ENCODE measurements at places on chromosomes 7 and 10.

DNA sequence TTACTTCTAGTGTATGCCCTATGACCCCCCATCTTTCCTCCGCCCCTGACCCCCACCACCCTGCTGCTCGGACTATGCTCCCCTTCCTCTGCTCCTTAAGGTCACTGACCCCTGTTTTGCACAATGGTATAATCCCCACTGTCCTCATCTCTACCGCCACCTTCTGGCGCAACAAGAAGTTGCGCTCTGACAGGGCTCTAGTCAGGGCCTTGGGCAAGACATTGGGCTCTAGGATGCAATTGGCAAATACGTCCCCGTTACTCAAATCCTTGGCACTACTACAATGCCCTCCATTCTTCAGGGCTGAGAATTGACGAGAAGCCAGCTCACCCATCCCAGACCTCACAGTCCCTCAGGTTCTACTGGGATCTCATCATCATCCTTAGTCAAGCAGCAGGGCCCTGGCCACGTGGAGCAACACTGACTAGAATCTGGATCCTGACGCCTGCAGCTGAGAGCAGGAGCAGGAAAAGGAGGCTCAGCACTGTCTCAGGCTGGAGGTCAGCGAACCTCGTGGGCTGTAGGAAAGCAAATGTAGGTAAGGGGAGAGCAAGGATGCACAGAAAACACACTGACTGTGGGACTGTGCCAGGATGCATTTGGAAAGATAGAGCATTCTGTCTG is 10.6 kb downstream of the LRIT2 start:
- DNase-seq = peak; percentile 7

DNA sequence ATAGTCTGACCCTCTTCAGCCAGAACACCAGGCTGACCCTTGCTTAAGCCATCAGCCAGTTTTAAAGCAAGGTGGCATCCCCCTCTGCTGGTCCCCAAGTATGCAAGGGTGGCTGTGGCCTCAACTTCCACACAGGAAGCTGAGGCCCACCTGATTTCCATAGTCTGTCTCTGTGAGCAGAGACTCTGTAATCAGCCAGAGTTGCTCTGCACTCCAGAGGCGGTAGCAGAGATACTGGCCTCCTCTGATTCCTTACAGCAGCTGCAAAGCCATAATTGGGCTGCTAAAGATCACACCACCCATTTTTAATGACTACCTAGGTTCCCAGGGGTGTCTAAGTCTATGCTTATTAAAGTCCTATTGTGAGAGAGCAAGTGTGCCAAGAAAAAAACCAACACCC is 1.8 kb downstream of the PDAP1 start:
- DNase-seq = no peak

DNA sequence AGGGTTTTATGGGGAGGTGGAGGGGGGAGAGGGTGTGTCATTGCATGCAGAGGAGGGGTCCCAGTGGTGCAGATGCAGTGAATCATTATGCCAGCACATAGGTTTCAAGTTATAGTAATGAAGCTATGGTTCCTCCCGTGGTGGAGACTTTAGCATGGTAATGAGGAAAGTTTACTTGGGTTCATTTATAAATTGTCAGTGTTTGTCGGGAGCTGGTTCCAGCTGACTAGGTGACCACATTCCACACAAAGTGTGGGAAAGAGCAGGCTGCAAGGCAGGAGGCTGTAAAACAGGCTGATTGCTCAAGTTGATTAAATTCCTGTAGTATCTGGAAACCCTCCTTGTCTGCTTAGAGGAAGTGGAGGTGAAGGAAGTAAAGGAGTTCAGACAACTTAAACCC is 78.9 kb downstream of the SRI start:
- DNase-seq = no peak

DNA sequence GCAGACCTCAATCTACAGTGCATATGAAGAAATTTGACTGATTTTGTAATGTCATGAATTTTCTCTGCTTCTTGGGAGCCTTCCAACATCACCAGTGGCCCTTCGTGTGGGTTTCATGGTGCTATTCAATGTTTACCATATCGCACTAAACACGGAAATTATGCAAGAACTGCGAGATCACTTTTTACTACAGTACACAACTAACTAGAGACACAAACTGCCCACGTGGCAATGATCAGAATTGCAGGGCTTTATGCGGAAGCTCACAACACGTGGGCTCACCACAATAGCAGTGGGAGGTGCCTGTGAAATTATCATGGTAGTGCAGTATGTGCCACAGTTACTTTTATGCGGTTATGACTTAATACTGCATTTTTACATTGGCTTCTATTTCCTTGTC is 449.7 kb upstream of the KLF6 start:
- DNase-seq = no peak
